Activated T-helper 1 cell treated with anti-CD3 and anti-CD28 coated beads, Interleukin-2, amount 50 U/mL, for 16 hours (primary cell): ENCODE measurements at places on chromosomes 1 and 21.

GRCh38 chr1:42463921-42464320 lies 835 bp downstream of the CCDC30 start:
- DNase-seq, result no peak

DNA sequence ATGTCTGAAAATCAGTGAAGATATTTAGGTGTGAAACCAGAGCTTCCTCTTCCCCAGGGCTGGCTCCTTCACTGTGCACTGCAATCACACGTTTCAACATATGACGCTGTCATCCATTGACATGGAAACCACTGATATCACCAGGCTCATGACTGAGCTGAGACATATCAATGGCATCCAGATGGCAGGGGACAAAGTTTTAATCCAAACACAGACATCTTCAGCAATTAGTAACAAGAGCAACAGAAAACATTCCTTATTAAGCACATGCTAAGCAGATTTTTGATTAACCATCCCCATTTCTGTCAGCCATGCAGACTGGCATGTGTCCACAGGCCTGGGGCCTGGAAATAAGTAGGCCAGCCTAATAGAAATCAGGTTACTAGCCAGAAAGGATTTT lies 108.0 kb upstream of the ADAR start:
- no peak for DNase-seq

- DNase-seq, result no peak
Measured at GRCh38 chr1:240595476-240595875, 16.5 kb downstream of the GREM2 start.

GRCh38 chr21:19914028-19914427 lies 1084.2 kb upstream of the NCAM2 start:
- no peak for DNase-seq
